PC-3 (cell line): ENCODE measurements at places on chromosomes 6 and 20.
A peak's percentile ranks its signal among the peaks of the same experiment; 100 is the strongest.

DNA sequence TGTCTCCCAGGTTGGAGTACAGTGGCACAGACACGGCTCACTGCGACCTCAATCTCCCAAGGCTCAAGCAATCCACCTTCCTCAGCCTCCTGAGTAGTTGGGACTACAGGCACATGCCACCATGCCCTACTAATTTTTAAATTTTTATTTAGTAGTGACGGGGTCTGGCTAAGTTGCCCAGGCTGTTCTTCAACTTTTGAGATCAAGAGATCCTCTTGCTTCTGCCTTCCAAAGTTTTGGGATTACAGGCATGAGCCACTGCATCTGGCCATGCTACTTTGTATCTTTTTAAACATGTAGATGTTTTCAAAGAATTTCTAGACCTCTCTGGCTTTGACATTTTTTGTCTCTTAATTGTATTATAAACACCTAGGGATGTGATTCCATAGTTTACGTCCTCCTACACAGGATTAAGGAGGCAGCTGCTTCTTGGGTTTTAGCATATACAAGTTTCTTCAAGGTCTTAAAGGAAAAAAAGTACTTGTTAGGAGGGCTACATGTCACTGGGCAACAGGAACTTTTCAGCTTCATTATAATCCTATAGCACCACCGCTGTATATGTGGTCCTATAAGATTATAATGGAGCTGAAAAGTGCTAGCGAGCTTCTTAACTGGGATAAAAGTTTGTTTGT, 1.3 kb downstream of the ADAT2 start:
- H3K27ac ChIP-seq = no peak overlapping the region
- no peaks in the 10 kb centered on the region for H3K36me3 ChIP-seq
- H3K27me3 ChIP-seq = no peaks in the 10 kb centered on the region
- peaks cover 10% of the 10 kb centered on the region for H3K4me1 ChIP-seq
- H3K4me3 ChIP-seq = peak overlapping the region; percentile 89

DNA sequence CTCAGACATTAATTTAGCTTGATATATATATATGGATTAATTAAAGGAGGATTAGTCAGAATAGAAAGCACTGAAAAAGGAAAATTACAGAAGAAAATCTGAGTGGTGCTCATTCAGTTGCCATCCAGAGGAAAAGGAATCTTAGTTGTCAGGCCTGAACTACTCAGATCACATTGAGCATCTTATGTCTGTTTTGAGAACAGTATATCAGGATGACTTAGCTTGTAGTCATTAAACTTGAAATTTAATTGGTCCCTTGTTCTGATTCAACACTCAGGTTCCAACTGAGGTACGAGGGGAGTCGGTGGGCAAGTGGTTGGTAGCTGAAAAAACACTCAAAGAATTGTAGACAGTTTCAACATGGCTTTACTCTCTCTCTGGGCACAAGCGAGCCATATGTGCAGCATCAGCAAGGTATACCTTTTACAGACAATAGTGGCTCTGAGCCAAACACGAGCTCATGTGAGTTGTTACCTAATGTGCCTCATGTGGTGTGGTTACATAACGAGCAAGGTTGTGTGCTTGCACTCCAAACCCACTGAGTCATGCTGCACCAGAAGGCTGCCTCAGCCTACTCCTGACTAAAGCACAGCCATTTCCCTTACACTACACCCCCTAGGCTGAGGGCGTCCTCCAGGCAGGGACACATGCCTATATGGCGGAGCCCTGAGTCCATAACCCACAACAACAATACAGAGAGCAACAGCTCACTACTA, 73.0 kb upstream of the HMGN3 start:
- peaks cover 14% of the 10 kb centered on the region for H3K4me1 ChIP-seq
- no peak overlapping the region for H3K27ac ChIP-seq
- no peaks in the 10 kb centered on the region for H3K36me3 ChIP-seq
- no peaks in the 10 kb centered on the region for H3K27me3 ChIP-seq
- H3K4me3 ChIP-seq = no peak overlapping the region

DNA sequence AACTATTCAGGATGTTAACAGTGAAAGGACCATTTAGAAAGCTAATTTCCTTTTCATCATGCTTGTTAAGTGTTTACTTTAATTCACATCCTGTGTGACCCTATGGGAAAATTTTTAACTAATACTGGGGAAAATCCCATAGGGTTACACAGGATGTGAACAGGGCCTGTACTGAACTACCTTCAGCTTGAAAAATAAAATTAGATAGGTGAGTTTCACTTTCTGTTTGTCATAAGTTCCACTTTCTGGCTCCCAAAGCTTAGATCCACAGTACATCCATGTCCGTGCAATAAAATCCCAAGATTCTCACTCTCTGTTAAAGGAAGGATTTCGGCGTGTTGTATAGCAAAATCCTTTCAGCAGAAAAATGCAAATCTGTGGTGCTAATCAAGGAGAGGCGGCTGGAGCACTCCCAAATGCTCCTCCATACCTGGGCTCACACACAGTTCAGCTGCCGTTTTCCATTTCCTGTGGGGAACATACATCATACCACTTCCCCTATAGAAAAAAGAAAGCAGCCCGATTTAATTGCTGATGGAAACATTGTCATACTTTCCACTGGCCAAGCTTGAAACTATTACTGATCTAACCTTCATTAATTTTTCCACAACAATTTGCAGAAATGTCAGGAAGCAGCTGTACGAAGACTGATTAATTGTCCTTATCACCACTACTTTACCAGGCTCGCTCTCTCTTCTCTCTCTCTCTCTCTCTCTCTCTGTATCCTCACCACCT, 125.2 kb downstream of the HIVEP2 start:
- 0 out of 2 replicates have a peak, but pooled peaks cover 3% of the 10 kb centered on the region for H3K4me1 ChIP-seq
- no peaks in the 10 kb centered on the region for H3K36me3 ChIP-seq
- no peak overlapping the region for H3K4me3 ChIP-seq
- DNase-seq = no peak
- no peaks in the 10 kb centered on the region for H3K27me3 ChIP-seq

- H3K27ac ChIP-seq = no peak overlapping the region
- H3K4me3 ChIP-seq = no peak overlapping the region
- no peak for DNase-seq
- H3K4me1 ChIP-seq = peaks cover 6% of the 10 kb centered on the region; the same call in 1 of the 2 replicates
Observed at GRCh38 chr20:44419131-44419844, 56.4 kb upstream of the TTPAL start.

DNA sequence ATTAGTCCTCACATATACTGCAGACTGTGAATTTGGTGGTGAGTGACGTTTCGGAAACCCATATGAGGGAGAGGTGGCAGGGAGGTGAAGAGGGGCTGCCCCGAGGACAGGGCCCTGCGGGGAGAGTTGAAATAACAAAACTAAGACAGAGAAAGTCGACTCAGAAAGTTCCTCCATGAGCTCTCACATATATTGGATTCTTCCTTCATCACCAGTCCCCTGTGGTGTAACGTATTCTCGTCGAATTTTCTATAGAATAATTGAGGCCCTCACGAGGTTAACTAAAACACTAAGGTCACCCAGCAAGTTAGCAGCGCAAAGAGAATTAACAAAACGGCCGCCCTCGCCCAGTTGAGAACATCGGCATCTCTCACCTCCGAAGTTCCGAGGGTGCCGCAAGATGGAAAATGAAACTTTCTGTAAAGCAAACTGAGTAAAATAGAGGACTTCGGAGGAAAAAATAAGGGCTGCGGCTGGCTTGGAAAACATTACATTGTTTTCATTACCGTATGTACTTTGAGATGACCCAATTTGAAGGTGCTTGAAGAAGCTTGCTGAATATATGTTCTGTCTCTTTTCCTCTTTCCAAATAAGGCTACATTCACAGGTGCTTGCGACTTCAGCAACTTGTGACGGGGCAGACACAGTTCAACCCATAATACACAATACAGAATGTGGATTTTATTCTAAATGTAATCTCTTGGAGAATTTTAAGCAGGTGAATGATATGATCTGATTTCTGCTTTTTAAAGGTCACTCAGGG, 490.9 kb upstream of the JARID2 start:
- no peak overlapping the region for H3K27ac ChIP-seq
- H3K4me1 ChIP-seq = peaks cover 15% of the 10 kb centered on the region
- no peaks in the 10 kb centered on the region for H3K36me3 ChIP-seq
- no peak for DNase-seq
- no peaks in the 10 kb centered on the region for H3K27me3 ChIP-seq

GRCh38 chr6:41573276-41573675, 27.1 kb downstream of the FOXP4 start:
- H3K4me3 ChIP-seq = no peak overlapping the region
- H3K4me1 ChIP-seq = peaks cover 14% of the 10 kb centered on the region
- H3K27me3 ChIP-seq = no peaks in the 10 kb centered on the region
- DNase-seq = no peak
- no peaks in the 10 kb centered on the region; the same call in 1 of the 2 replicates for H3K36me3 ChIP-seq
